ENCODE measurements at places on chromosomes 3 and 15. TPM values are rescaled to one million over a fixed set of nuclear protein-coding genes. Genes with fewer than 3 reads are reported as not detected.

- ATAC-seq, result no peak
These were observed 11.0 kb downstream of the PRKCD start for GRCh38 chr3:53171827-53172505.

GRCh38 chr3:166291186-166291955 lies 454.1 kb upstream of the BCHE start:
- no peak for ATAC-seq

DNA sequence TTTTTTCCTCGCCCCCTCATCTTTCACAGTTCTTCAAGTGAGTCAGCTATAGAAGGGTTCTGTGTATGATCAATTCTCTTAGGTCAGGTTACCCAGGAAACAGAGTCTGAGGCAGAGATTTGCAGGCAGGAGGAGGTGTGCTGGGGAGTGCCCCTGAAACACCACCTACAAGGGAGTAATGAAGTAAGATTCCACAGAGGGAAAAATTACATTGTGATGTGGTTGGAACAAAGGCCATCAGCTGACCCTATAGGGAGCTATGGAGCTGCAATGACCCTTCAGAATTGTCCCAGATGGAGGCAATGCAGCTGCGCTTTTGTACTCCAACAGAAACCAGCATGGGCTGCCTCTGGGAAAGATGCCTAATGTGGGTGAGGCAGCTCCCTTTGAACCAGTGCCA lies 142.2 kb upstream of the CNTN3 start:
- ATAC-seq, result no peak

DNA sequence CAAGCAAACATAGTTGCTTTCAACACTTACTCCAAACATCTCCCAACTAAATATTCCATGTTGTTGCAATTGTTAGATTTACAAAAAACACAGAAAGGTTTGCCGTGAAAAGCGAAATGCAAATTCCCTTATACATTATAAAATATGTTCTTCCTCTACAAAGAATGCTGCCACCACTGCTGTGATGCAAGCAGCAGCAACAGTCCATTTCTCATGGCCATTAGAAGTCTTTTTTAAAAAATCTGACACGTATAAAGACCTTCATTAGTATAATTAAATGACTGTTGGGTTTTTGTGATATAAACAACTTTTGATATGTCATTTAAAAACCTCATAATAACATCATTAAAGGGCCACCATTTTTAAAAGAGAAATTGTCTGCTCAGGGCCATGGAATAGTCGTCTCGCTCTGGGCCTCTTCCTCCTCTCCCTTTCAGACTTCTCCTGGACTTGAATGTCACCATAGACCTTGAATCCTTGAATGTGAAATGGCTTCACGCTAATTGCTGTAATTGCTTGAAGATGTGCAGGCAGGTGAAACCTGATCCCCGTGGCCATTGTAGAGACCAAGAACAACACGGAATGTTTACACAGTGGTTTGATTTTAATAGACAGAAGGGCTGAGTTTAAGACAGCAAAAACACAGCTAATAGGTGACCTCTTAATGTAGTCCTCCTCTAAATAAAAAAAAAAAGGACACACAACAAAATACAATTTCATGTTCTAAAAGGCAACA lies 450.4 kb downstream of the FOXP1 start:
- no peak for ATAC-seq

DNA sequence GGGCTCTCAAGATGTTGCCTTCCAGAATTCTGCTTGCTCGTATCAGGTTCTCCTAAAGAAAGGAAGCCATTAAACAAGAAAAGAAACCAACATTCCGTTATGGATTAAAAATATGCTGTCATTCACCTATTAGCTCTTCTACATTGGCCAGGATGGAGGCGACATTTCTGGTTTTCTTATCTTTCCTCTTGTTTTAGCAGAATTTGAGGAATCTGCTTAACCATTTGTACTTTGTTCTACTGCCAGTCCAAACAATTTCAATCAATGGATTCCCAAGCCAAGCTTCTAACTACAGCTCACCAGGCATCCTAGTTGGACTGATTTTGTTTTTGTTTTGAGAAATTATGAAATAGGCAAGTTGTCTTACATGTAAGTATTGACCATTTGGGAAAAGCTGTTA lies 164.6 kb upstream of the TSC22D2 start:
- no peak for ATAC-seq

DNA sequence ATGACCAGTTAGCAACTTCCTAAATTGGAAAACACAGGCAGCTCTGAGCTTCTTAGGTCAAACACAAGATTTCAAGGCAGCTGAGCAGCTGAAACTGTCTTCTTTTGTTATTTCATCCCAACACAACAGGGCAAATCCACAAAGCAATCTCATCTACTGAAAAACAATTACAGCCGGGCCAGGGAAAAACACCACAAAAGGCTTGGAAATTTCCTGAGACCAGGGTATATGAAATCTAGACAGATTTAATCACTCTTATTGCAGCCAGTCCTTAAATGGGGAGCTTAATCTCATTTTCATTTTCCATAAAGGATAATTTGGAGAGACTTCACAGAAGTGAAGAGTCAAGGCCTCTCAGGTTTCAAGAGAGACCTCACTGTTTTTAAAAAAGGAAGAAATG lies 181.8 kb downstream of the SSR3 start:
- no peak for ATAC-seq

- peak; percentile 60 for ATAC-seq
These were observed 83.1 kb upstream of the TSEN2 start for GRCh38 chr3:12401208-12401607.

DNA sequence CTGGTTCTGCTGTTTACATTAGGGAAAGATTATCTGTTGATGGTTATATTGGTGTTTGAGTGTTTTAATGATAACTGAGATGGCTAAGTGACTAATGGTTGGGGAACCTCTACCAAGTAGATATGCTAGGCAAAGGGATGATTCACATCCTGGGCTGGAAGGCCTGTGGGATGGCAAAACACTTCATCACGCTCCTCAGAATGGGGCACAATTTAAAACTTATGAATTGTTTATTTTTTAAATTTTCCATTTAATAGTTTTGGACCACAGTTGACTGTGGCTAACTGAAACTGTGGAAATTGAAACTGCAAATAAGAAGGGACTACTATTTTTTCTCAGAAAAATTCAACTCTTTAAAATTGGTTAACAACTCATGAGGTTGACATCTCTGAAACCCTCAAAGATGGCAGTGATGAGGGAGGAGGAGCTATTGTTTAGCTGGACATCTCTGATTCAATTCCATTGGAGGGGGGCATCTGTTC lies 100.5 kb upstream of the ZBED2 start:
- ATAC-seq, result peak; percentile 89

DNA sequence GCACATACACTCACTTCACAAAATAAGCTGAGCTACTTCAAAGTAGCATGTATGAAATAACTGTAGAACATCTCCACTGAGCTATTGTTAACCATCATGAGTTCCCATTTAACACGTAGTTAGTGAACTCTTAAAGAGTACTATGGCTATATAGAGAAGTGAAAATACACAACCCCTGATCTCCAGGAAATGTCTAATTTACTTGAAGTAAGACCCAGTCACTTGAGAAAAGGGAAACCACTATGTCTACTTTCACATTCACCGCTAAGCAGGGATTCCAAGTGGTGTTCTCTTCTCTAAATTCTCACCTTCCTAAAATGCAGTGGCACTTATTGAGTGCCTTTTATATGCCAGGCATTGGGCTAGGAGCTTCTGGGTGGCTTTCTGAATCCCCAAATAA lies 35.0 kb upstream of the COLQ start:
- peak; percentile 87 for ATAC-seq

DNA sequence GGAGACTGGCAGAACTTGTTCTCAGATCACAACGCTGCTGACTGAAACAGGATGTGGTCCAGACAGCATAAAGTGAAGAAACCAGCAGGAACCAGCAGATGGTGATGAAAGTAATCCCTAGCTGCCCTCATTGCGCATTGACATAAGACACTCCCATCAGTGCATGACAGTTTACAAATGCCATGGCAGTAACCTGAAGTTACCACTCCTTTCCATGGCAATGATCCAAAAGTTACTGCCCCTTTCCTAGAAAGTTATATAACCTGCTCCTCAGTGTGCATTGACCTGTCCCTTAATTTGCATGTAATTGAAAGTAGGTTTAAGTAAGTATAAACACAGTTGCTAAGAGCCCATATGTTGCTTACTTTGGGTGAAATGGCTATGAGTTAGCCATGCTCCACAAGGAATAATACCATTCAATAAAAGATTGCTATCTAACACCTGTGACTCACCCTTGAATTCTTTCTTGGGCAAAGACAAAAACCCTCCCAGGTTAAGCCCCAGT lies 149.1 kb upstream of the CD96 start:
- ATAC-seq, result peak; percentile 93

- peak; percentile 32 for ATAC-seq
These were observed 194.6 kb upstream of the TPM1 start for GRCh38 chr15:62847900-62848489.

DNA sequence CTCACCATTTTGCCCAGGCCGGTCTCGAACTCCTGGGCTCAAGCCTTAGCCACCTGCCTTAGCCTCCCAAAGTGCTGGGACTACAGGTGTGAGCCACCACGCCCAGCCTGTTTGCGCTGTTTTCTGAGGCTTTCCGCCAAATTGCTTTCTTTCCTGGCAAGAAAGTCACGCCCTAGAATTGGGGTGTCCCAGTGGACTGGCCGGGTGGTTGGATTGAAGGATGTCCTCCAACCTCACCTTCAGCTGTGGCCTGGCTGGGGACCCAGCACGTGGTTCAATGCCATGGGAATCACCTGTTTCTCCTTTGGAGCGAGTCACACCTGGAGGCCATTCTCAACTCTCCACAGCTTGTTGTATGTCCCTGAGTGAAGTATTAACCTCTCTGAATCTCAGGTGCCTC lies 5.8 kb upstream of the ANKDD1A start:
- ATAC-seq, result no peak

DNA sequence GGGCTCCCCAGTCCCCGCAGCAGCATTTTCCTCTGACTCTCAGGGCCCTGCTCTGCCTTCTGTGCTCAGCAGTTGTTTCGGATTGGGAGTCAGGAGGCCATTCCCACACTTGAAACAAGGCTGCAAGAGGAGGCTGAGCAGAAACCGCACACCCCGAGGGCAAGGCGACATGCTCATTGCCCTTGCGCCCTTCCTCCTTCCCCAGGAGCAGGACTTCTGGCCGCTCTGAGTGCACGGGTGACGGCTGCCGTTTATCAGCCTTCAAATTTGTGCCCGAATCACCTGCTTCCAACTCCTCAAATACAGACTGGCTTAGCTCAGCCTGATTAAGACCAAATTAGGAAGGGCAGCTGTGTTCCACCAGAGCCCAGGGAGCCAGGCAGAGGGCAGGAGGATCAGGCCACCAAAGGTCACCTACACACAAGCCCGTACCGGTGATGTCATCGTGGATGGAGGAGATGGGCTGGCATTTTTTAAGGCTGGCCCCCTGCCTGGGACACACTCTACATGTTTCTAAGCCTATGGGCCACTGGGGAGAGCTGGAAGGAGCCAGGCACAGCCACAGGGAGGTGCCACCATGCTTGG lies 38.1 kb downstream of the TM2D3 start:
- no peak for ATAC-seq

GRCh38 chr3:151998744-151999143 lies 125.3 kb downstream of the SUCNR1 start:
- no peak for ATAC-seq

The P3H2 gene
- not detected for total RNA-seq

The AGBL1 gene
- 0.19 TPM for total RNA-seq

The BCHE gene
- total RNA-seq, result not detected

The RAD18 gene
- 45.6 TPM for total RNA-seq
